ENCODE measurements at places on chromosomes 3 and 15. TPM values are rescaled to one million over a fixed set of nuclear protein-coding genes. Genes with fewer than 3 reads are reported as not detected.

DNA sequence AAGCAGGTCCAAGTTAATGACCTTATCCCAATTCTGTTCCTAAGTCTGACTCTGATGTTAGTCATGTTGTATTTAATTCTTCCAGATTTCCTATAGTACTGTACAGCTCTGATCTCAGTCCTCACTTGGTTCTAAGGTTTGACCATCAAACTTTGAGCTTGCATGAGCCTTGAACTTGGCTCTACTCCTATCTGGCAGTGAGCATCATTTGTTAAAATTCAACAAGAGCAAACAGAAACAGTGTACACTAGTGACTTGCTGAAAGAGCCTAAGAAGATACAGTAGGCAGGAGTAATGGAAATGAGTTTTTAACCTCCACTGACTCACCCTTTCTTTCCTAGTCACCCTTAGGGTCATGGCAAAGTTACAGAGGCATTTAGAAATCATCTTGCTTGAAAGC lies 451.1 kb upstream of the TPRG1 start:
- no peak overlapping the region for H3K4me3 ChIP-seq
- no peaks in the 10 kb centered on the region for H3K36me3 ChIP-seq
- no peak overlapping the region for H3K27ac ChIP-seq
- peaks cover 8% of the 10 kb centered on the region for H3K4me1 ChIP-seq
- DNase-seq = peak; percentile 28

- H3K36me3 ChIP-seq = no peaks in the 10 kb centered on the region
- H3K4me3 ChIP-seq = no peak overlapping the region
- no peaks in the 10 kb centered on the region for H3K4me1 ChIP-seq
- no peak overlapping the region for H3K27ac ChIP-seq
- peak; percentile 65 for DNase-seq
These were observed 172.2 kb downstream of the SSR3 start for GRCh38 chr3:156382458-156383346.

DNA sequence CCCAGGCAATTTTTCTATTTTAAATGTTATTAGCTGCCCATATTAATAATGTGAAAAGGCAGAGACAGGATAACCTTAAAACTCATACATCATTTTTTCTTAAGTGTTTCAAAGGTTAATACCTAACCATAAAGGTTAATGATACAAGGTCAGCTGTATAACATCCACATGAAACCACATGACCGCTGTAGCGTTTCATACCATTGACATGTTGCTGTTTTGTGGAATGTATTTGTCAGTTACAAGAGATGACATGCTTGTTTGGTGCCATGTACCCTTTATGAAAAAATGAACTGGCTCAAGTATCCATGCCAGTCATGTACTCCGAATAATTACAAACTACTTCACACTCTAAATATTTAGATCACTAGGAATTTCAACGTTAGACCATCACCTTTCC lies 207.4 kb downstream of the FMN1 start:
- H3K36me3 ChIP-seq = no peaks in the 10 kb centered on the region
- H3K4me3 ChIP-seq = no peak overlapping the region
- no peak for DNase-seq
- H3K27me3 ChIP-seq = no peaks in the 10 kb centered on the region
- no peak overlapping the region for H3K27ac ChIP-seq

DNA sequence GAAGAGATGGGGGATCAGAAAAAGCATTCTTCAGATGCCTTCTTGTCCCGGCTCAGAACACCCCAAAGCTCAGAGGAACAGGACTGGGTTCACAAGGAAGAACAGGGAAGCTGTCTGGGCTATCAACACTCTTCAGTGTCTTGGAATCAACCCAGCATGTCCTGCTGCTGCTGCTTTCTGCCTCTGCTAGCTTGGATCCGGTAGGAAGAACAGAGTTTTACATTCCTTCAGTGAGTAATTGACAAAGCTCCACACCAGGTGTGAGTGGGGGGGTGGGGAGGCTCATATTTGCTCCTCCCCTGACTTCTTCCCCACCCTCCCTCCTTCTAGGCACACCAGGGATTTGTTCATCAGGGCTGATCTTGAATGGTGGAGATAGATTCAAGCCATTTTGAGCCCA lies 13.1 kb upstream of the ETV5 start:
- peaks cover 9% of the 10 kb centered on the region for H3K4me1 ChIP-seq
- H3K4me3 ChIP-seq = no peak overlapping the region
- peak; percentile 30 for DNase-seq
- peak overlapping the region; percentile 35 for H3K27ac ChIP-seq
- H3K27me3 ChIP-seq = peaks cover 30% of the 10 kb centered on the region

- H3K36me3 ChIP-seq = no peaks in the 10 kb centered on the region
- H3K4me3 ChIP-seq = no peak overlapping the region
- H3K27ac ChIP-seq = no peak overlapping the region
- no peaks in the 10 kb centered on the region for H3K27me3 ChIP-seq
These were observed 12.2 kb downstream of the EIF4E3 start for GRCh38 chr3:71713041-71713440.

GRCh38 chr3:128568602-128569490 lies 75.8 kb upstream of the GATA2 start:
- H3K27ac ChIP-seq = no peak overlapping the region
- no peaks in the 10 kb centered on the region for H3K4me1 ChIP-seq
- H3K4me3 ChIP-seq = no peak overlapping the region
- H3K36me3 ChIP-seq = no peaks in the 10 kb centered on the region

- H3K27me3 ChIP-seq = no peaks in the 10 kb centered on the region
- H3K36me3 ChIP-seq = no peaks in the 10 kb centered on the region
- no peak overlapping the region for H3K27ac ChIP-seq
- no peak for DNase-seq
- H3K4me1 ChIP-seq = no peaks in the 10 kb centered on the region
These were observed 160.9 kb downstream of the EDEM1 start for GRCh38 chr3:5348229-5348902.

- no peaks in the 10 kb centered on the region for H3K4me1 ChIP-seq
- H3K27ac ChIP-seq = no peak overlapping the region
- H3K4me3 ChIP-seq = no peak overlapping the region
- H3K36me3 ChIP-seq = no peaks in the 10 kb centered on the region
These were observed 181.4 kb downstream of the NTRK3 start for GRCh38 chr15:88075102-88075501.

- DNase-seq = no peak
- no peak overlapping the region for H3K4me3 ChIP-seq
- H3K27me3 ChIP-seq = no peaks in the 10 kb centered on the region
- H3K27ac ChIP-seq = peak overlapping the region; percentile 27
- H3K4me1 ChIP-seq = peaks cover 15% of the 10 kb centered on the region
These were observed 10.6 kb downstream of the UBR1 start for GRCh38 chr15:43095243-43095642.

GRCh38 chr3:181626036-181626435 lies 85.7 kb upstream of the SOX2 start:
- no peaks in the 10 kb centered on the region for H3K27me3 ChIP-seq
- H3K4me3 ChIP-seq = no peak overlapping the region
- H3K27ac ChIP-seq = no peak overlapping the region
- H3K4me1 ChIP-seq = peaks cover 42% of the 10 kb centered on the region

GRCh38 chr15:80912673-80913072 lies 76.9 kb downstream of the MESD start:
- no peak overlapping the region for H3K27ac ChIP-seq
- no peak for DNase-seq
- H3K4me3 ChIP-seq = no peak overlapping the region
- H3K36me3 ChIP-seq = no peaks in the 10 kb centered on the region

- H3K4me1 ChIP-seq = peaks cover 16% of the 10 kb centered on the region
- H3K27me3 ChIP-seq = no peaks in the 10 kb centered on the region
- DNase-seq = peak; percentile 38
- peak overlapping the region; percentile 3 for H3K4me3 ChIP-seq
These were observed 31.9 kb downstream of the NCK1 start for GRCh38 chr3:136893848-136894443.

DNA sequence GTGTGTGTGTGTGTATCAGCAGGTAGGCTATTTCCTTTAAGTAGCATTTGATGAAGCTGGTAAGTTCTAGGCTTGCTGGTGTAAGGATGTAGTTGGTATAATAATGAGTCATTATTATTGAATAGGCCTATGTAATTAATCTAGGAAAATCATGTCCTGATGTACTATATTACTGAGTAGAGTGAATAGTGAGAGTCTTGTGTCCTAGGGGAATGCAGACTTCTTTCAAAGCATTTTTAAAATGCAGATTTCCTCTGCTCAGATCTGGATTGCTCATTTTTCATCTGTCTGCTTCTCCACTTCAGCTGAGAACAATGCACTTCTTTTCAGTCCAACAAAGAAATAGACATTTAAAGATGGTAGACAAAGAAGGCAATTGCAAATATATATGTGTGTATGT lies 434.2 kb upstream of the ONECUT1 start:
- DNase-seq = no peak
- H3K27me3 ChIP-seq = no peaks in the 10 kb centered on the region
- H3K4me1 ChIP-seq = no peaks in the 10 kb centered on the region
- H3K36me3 ChIP-seq = no peaks in the 10 kb centered on the region
- no peak overlapping the region for H3K27ac ChIP-seq

DNA sequence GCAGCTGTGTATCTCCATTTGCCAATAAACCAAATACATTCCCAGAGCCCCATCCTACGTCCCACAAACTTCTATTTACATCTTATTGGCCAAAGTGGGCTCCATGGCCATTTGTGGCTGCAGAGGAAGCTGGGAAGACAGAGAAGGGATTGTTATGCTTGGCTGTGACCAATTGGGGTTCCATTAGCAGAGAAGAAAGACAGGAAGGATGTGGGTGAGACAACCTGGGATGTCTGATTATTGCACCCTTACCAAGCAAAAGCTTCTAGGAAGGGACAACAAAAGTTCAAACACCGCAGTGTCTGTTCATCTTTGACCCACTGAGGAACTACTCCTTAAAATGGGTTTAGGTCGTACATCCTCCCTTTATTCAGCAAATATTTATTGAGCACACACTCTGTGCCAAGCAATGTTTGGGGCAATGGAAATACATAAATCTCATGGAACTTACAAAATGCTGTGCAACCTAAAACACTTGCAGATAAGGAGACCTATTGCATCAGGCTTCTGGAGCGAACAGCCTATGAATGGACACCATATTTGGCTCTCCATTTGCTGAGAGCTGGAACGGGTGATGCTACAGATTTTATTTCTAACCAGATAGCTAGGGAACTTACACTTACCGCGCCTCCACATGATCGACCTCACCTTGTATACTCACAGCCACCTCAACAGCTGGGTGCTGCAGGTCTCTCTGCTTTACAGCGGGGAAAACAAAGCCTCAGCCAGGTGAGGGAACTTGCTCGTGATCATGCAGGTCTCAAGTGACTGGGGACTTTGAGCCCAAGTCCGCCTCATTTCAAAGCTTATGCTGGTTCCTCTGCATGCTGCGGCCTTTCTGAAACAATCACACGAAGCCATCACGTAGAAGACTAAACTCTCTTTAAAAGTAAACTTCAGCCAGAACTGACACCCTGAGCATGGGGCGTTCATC lies 21.4 kb upstream of the NR2E3 start:
- no peak overlapping the region for H3K27ac ChIP-seq
- no peak for DNase-seq
- no peaks in the 10 kb centered on the region for H3K27me3 ChIP-seq
- no peak overlapping the region for H3K4me3 ChIP-seq
- H3K4me1 ChIP-seq = peaks cover 12% of the 10 kb centered on the region

- H3K27ac ChIP-seq = peak overlapping the region; percentile 95
- no peaks in the 10 kb centered on the region for H3K36me3 ChIP-seq
- peak; percentile 96 for DNase-seq
- H3K4me3 ChIP-seq = peak overlapping the region; percentile 22
These were observed 438.7 kb upstream of the C2CD4B start for GRCh38 chr15:62603742-62604141.

- no peaks in the 10 kb centered on the region for H3K36me3 ChIP-seq
- H3K4me1 ChIP-seq = no peaks in the 10 kb centered on the region
- no peak overlapping the region for H3K4me3 ChIP-seq
- no peak for DNase-seq
These were observed 147.1 kb upstream of the RGMA start for GRCh38 chr15:93235926-93236780.

DNA sequence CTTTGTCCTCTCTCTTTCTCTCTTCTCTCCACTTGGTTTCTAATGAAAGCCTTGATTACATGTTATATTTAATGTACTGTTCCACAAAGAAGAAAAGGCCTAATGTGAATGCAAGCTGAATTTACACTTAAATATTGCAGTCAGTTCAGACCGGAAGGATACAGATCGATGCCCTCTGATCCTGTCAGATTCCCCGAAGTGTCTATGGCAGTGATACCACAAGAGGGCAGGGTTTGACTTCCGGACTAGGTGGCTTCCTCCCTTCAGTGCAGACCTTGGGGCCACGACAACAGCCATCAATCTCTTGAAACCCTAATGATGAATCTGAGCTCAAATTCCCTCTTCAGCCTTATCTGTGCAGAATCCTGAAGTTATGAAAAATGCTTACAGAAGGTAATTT lies 29.5 kb downstream of the AGTR1 start:
- peaks cover 65% of the 10 kb centered on the region for H3K27me3 ChIP-seq
- peak; percentile 49 for DNase-seq
- no peak overlapping the region for H3K4me3 ChIP-seq
- no peaks in the 10 kb centered on the region for H3K36me3 ChIP-seq
- H3K4me1 ChIP-seq = no peaks in the 10 kb centered on the region

- H3K27ac ChIP-seq = no peak overlapping the region
- H3K4me1 ChIP-seq = no peaks in the 10 kb centered on the region
- no peaks in the 10 kb centered on the region for H3K36me3 ChIP-seq
- H3K27me3 ChIP-seq = no peaks in the 10 kb centered on the region
These were observed 63.3 kb upstream of the LRRN1 start for GRCh38 chr3:3735919-3736318.

- peaks cover 12% of the 10 kb centered on the region for H3K27me3 ChIP-seq
- no peak for DNase-seq
- H3K27ac ChIP-seq = no peak overlapping the region
- no peak overlapping the region for H3K4me3 ChIP-seq
- H3K4me1 ChIP-seq = no peaks in the 10 kb centered on the region
- H3K36me3 ChIP-seq = no peaks in the 10 kb centered on the region
These were observed 19.8 kb upstream of the ACOX2 start for GRCh38 chr3:58556761-58557221.

- DNase-seq = no peak
- no peak overlapping the region for H3K4me3 ChIP-seq
- peaks cover 6% of the 10 kb centered on the region for H3K36me3 ChIP-seq
- peaks cover 5% of the 10 kb centered on the region for H3K4me1 ChIP-seq
These were observed 59.5 kb upstream of the HACD2 start for GRCh38 chr3:123644358-123644757.

- DNase-seq = no peak
- H3K36me3 ChIP-seq = no peaks in the 10 kb centered on the region
- no peaks in the 10 kb centered on the region for H3K27me3 ChIP-seq
- no peak overlapping the region for H3K27ac ChIP-seq
- no peaks in the 10 kb centered on the region for H3K4me1 ChIP-seq
- no peak overlapping the region for H3K4me3 ChIP-seq
These were observed 17.7 kb downstream of the NTRK3 start for GRCh38 chr15:88238618-88239430.

SERPINI2 gene
- not detected for total RNA-seq

BNC1 gene
- total RNA-seq = 68.3 TPM

HDGFL3 gene
- 104 TPM for total RNA-seq

GMPPB gene
- 84.3 TPM for total RNA-seq

TMEM108 gene
- not detected for total RNA-seq

EPHB1 gene
- not detected for total RNA-seq

IL17RB gene
- total RNA-seq = 0.42 TPM

ROPN1 gene
- not detected for total RNA-seq

GOLGA8Q gene
- 2.0 TPM for total RNA-seq

IQCH gene
- 4.4 TPM for total RNA-seq

P2RY14 gene
- total RNA-seq = not detected

GOLGA6C gene
- total RNA-seq = not detected

ROBO2 gene
- total RNA-seq = not detected

COL6A5 gene
- not detected for total RNA-seq

COMMD4 gene
- total RNA-seq = 47.3 TPM

ECE2 gene
- total RNA-seq = not detected

HTD2 gene
- total RNA-seq = 11.5 TPM

KNL1 gene
- total RNA-seq = 7.9 TPM

Measured in MCF 10A (cell line).